Peyer's patch (tissue), 4 donors: ENCODE measurements at places on chromosomes 7 and 10. TPM values are rescaled to one million over a fixed set of nuclear protein-coding genes. Genes with fewer than 3 reads are reported as not detected.

DNA sequence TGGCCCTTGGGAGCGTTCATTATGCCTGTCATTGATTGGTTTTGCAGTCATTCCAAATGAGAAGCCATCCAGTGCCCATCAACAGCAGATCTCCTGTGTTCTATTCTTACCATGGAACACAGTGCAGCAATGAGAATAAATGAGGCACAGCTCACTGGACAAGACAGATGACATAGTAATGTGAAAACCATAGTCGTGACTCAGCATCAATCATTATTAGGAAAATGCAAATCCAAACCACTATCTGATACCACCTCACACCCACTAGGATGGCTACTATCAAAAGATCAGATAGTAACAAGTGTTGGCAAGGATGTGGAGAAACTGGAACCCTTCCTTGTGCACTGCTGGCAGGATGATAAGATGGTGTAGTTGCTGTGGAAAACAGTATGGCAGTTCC lies 144.7 kb downstream of the ARHGAP22 start:
- DNase-seq: no peak

The HOXA1 gene
- total RNA-seq: 2.0 TPM

The AS3MT gene
- total RNA-seq: not detected

GRCh38 chr7:54904986-54905385 lies 113.8 kb upstream of the EGFR start:
- DNase-seq: no peak

The EPHB6 gene
- total RNA-seq: 0.53 TPM

DNA sequence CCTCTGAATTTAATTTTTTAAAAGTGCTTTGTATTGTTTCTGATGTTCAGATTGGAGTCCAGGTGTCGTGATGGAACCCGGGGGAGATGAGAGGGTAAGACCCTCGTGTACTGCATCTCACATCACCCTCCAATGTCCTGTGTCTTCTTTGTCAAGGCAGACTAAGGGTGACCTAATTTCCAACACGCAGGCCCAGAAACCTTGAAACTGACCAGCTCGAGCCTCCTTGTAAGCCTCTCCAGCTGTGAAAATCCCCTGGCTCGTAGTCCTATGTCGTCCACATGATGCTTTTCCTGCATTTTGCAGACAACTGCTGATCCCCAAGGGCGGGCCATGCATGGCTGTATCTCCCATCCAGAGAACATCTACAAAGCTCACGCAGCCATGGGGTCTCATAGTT lies 220.2 kb downstream of the ARHGAP12 start:
- no peak for DNase-seq

- DNase-seq: no peak
Observed at GRCh38 chr10:114215033-114215432, 24.0 kb upstream of the VWA2 start.

The HTRA1 gene
- total RNA-seq: 12.3 TPM

DNA sequence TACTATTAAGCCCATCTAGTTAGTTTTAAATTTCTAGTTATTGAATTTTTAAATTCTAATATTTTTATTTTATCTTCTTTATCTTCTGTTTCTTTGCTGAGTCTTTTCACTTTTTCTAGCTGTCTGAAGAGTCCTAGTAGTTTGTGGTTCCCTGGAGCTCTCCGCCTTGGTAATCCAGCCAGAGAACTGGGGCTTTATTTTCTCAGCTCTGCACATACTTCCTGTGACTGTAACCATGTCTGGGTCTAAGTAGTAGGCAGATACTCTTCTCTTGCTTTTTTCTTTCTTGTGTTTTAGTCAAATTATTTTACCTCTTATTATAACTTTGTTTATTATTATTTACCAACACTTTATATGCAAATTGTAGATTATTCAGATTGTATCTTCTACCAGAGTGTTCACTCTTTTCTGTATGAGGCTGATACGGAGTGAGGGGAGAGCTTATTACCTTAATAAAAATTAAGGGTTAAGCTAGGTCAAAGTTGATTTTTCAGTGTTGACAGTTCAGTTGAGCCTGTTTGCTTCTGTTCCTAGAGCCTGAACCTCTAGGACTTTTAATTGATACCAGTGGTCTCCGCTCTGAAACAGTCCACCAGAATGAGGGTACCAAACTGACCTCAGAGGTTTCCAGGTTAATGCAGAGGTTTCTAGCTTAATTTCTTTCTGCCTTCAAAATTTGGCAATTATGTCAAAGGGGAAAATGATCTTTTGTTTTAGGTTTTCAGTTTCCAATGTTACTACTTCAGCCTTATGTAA lies 155.4 kb downstream of the ADK start:
- no peak for DNase-seq
